NCI-H1694 (cell line): ENCODE measurements at places on chromosomes 13 and 19.

- no peak for DNase-seq
Observed at GRCh38 chr19:18307271-18307681, 15.6 kb downstream of the LSM4 start.

GRCh38 chr19:35740423-35741202, 1.6 kb downstream of the IGFLR1 start:
- DNase-seq: peak; percentile 98

DNA sequence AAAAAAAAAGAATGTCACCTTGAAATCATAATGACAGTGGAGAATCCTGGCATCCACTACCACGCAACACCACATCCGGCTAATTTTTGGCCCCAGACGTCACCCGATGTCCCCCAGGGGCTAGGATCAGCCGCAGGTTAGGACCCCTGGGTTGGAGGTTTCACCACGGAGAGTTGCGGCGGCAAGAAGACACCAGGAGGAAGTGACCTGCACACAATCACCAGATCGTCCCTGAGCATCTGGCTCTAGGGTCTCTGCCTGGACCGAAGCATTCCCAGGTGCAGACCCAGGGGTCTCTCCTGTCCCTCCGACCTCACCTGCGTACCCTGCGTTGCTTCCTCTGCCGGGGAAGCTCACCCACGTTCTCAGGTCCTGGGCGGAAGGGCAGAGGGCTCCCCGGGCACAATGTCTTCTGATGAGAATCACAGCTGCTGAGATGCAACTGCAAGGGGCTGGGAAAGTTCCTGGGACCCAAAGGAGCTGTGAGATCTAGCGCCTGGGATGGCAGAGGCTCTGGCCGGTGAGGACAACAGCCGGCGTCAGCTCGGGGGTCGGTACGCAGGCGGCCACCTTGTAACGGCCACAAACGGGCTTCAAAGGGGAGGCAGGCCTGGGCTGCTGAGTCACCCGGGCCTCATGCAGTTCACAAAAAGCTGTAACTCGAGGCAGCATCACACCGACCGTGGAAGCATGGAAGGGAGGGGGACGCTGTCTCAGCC, 111.2 kb downstream of the GADD45B start:
- DNase-seq: no peak

- DNase-seq: no peak
Observed at GRCh38 chr13:103164251-103164650, 98.0 kb upstream of the SLC10A2 start.

DNA sequence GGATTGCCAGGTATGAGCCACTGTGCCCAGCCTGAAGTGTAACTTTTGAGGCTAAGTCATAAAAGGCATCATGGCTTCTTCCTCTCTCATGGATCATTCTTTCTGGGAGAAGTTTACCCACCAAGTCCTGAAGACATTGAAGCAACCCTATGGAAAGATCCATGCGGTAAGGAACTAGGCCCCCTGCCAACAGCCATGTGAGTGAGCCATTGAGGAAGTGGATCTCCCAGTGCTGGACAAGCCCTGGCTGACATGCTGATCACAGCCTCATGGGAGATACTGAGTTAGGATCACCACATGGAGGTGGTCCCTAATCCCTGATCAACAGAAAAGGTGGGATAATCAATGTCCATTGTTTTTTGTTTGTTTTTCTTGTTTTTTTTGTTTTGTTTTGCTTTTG, 3.3 kb upstream of the NUDT19 start:
- no peak for DNase-seq

DNA sequence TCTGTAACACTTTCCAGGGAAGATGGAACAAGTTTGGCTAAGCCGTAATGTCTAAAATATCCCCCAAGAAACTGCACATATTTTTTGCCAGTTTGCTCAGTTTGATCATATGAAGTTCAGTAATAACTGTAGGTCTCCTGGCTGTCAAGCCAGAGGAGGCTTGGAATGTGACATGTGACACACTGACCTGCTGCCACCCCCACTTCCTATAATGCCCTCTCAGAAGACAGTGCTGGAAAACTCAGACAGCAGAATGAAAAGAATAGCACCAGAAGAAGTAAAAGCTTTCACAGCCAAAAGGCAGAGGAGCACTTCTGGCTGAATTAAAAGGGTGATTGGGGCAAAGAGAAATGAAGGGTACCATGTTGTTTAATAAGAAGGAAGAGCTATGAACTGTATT, 67.4 kb upstream of the UBAC2 start:
- DNase-seq: no peak

DNA sequence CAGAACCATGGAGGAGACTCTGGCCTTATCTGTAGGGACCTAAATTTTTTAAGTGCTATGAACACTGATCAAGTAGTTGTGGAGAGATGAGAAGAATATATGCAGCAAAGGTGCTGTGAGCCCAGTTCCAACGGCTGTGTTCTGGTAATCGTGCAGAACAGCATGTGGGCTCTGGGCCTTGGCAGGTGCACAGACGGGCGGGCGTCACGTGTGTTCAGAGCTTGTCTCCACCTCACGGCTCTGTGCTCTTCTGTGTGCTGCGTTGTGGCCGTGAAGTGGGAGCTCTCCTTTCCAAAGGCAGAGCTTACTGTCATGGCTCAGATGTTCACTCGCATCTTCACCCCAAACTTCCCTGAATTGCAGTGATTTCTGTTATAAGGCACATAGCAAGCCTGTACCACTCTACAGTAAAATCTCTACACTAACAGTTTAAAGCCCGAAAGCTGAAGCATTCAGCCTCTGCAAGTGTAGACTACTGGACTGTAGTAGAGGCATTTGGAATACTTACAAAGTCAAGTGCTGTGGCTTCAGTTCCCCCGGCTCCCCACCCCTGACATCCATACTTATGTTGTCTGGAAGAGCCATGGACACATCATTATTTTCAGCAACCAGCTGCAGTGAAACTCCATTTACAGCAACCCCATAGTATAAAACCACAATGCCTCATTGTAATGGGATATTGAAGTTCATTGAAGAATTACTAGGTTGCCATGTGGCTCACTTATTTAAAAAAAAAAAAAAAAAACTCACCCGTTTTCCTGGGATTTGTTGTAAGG, 27.5 kb upstream of the TEX29 start:
- no peak for DNase-seq

GRCh38 chr13:92196591-92197256, 798.3 kb downstream of the GPC5 start:
- DNase-seq: peak; percentile 40

DNA sequence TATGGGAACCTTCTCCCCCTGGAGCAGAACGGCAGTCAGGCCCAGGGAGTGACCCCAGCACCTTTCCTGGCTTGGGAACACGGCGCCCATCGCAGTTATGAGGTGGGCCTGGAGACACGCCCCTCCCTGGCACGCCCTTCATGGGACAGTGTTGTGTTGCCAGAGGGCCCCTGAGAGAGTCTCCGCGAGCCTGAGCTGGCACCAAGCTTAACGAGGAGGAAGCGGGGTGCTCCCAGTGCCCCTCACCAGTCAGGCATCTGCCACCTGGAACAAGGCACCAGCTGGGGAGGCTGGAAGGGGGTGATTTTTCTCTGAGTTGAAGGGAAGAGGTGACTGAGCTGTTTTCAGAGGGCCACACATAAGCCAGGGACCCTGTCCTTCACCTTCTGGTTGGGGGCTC, 180.6 kb downstream of the KDM4B start:
- DNase-seq: no peak

GRCh38 chr19:10727685-10728201, 9.9 kb downstream of the DNM2 start:
- no peak for DNase-seq

DNA sequence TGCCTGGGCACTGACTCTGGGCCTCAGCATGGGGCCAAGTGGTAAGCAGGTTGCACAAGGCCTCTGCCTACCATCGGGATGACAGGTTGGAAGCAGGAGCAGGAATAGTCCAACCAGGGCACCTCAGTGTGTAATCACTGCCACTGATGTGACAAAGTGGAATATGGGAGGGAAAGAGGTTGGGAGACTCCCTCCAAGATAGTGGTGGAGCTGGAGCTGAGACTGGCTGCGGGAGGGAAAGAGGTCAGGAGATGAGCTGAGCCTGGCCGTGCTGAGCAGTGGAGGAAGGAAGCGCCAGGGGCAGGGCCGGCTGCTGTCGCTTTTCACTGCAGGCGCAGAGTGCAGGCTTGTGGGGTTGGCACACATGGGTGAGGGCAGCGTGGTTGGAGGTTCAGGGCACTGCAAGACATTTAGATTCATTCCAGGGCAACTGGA, 6.8 kb downstream of the UPF3A start:
- no peak for DNase-seq

DNA sequence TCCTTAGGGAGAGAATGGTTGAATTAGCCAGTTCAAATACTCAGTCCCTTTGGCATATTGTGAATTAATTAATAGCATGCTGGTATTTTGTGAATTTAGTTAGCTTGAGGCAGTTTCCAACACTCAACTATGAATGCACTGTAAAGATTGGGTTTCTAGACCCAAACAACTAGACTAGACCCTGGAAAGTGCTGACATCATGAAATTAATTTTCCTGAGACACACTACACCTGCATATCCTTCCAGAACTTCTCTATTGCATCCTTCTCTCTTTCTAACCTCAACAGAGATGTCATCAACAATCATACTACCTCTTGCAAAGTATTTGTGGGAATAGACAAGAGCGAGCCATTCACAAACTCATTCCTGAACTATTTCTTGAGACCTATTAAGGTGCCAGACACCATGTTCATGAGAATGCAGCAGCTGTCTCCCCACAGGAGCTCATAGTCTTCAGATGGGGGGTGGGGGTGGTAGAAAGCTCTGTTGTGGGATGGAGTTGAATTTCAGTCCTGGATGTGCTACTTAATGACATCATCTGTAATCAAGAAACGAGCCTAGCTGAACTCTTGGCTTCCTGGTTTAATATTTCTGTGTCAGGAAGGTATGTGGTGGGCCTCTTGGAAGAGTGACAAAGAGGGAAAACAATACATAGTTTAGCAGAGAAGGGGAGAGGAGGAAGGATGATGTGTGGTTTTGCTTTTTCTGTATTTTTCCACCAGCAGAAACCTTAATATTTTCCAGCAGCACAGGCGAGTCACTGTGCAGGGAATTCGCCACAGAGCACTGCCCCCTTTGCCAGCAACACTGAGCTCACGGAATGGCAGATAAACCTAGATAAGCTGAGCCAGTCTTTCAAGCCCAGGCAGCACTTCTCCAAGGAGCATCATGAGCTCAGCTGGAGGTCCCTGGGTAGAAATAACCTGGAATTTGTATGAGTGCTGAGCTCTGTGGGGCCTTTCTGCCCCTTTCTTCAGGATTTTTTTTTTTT, 53.1 kb upstream of the CYSLTR2 start:
- DNase-seq: no peak

DNA sequence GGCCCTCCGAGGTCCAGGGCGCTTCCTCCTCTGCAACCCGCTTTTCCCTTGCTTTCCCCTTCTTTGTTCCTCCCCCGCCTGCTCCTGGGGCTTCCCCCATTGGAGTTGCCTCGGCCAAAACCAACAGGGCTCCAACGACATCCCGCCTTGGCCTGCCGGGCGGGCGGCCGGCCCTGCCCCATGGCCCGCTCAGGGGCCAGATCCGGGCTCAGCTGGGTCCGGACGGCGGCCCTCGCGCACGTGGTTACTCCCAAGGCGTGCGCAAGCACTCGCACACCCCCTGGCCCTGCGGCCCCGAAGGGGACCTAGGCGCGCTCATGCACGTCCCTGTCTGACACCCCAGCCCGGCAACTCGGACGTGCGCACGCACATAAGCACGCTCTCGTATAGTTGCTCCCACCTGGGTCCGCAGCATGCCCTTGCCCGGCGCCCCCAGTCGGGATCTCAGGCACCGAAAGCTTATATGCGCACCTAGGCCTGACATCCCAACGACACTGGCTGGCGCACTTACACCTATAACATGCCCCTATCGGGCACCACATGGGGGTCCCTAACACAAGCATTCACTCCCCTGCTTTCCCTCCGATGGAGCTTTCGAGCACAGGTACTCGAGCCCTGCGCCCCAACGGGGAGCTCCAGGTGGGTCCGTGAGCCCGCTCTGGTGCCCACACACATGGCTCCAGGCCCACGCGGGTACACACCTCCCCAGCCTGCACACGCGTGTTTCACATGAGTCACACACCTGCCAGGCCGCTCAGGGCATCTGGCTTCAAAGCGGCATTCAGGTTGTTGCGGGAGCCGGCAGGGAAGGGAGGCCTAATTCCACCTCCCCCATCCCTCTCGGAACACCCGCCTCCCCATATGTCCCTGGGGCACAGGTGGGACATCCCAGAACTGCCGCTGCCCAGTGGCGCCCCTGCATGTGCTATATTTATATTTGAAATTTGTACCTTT, 15.0 kb downstream of the NFIX start:
- DNase-seq: no peak

DNA sequence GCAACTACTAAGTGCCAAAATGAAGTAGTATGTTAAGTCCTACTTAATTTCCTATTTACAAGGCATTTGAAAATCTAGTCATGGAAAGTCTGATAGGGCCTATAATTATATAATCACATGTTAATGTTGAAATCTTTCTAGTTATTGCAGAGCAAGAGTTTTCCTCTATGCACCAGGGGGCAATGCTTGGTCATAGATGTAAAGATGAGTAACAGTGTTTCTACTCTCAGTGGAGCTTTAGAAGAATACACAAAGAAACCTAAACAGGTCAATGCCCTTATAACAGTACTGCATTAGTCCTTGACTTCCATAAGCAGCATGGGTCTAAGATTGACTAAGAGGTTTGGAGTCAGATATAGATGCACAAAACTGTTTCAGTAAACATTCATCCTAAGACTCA, 218.7 kb downstream of the KCTD12 start:
- DNase-seq: peak; percentile 44

DNA sequence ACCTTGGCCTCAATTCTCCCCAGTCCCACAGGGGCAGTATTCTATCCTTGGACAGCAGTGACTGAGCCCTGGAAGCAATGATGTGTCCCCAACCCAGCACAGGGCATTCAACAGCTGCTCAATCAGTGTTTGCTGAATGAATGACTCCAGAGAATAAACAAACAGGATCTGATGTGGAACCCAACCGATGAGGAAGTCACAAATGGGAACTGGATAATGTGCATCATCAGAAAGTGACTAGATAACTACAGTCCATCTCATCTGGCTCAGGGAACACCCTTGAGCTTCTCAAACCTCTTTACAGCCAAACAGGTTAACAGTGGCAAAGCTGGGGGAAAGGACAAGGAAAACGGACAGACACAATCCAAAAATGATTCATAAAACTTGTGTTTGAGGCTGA, 8.2 kb downstream of the SLC25A30 start:
- DNase-seq: no peak

- DNase-seq: no peak
Observed at GRCh38 chr13:73103238-73103637, 44.4 kb downstream of the KLF5 start.

GRCh38 chr13:61138857-61139256, 276.8 kb downstream of the PCDH20 start:
- DNase-seq: no peak
